ENCODE measurements at places on chromosomes 7 and 10.

- no peak for DNase-seq
Measured at GRCh38 chr10:29956335-29956924, 103.0 kb downstream of the JCAD start.

- no peak for DNase-seq
Measured at GRCh38 chr7:137135654-137136350, 207.7 kb downstream of the PTN start.

DNA sequence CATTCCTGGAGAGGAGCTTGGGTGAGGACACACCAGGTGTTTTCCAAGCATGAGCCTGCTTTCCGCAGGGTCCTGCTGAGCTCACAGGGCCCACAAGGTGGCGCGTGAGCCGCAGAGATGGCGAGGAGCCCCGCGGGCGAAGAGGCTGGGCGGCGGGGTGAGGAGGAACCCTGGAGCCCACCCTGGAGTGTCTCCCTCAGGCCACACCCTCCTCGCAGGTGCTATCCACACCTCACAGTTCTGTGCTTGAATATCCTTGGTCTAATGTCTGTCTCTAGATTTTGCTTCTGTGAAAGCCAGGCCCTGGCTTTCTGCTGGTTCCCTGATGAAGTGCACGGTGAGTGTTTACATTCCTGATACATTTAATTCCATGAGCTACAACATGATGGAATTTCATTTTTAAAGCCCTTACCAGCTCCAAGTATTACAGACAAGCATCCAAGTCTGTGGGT lies 433.6 kb downstream of the ACTR3B start:
- peak; percentile 74 for DNase-seq

DNA sequence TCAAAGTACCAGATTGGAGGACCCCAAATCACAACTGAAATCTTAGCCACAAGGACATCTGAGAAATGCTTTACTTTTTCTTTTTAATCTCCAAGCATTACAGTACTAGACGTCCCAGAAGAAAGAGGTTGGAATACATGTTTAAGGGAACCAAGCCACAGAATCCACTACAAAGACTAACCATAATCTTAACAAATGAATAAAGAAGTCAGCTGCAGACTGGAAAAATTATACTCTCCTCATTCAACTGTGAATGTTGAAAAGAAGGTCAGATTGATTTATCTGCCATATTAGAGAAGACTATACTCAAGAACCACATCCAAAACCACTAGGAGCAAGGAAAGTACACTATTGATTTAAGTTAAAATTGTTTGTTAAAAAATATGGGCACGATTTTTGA lies 102.1 kb upstream of the ABCB5 start:
- no peak for DNase-seq

DNA sequence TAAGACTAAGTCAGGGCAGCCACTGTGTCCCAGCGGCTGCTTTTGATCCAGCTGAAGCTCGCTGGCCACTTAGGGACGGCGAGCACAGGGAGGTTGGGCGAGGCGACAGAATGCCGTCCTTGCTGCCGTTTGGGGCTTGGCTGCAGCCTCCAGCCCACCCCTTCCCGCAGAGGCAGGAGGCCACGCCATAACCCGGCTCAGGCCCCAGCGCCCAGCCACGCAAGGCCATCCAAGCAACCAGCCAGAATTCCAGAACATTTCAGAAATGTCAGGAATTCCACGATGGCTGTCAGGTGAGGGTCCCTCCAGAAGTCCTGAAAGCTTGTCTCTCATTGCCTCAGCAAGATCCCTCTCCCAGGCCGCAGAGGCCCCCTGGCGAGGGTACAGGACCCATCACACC lies 479.1 kb upstream of the FOXK1 start:
- no peak for DNase-seq

- DNase-seq: no peak
Measured at GRCh38 chr10:33067481-33067880, 109.5 kb upstream of the ITGB1 start.

- no peak for DNase-seq
Measured at GRCh38 chr7:150949971-150950491, 28.1 kb downstream of the KCNH2 start.

GRCh38 chr10:29973921-29974320 lies 85.5 kb downstream of the JCAD start:
- no peak for DNase-seq

- no peak for DNase-seq
Measured at GRCh38 chr7:93758631-93759030, 131.9 kb downstream of the TFPI2 start.

DNA sequence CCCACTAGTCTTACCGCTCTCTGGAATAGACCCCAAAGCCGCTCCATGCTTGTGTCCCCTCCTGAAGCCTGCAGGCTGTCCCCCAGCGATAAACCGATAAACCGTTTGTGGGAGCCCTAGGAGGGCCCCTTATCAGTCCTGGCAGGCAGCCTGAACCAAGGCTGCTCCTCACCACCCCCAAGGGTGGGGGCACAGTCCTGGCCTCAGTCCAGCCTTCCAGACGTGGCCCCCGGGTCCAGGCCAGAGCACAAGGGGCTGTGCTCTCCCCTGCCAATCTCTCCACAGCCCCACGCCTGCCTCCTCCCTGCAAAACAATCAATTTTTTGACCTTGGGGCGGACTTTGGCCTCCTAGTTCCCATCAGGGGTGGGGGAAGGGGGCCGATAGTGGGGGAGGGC lies at the start of gene TFR2:
TFR2 (minus strand) TSS at position 90 of the 397 bp plus-strand sequence; CDS start at position 47, 43 bp downstream.
- DNase-seq: no peak

DNA sequence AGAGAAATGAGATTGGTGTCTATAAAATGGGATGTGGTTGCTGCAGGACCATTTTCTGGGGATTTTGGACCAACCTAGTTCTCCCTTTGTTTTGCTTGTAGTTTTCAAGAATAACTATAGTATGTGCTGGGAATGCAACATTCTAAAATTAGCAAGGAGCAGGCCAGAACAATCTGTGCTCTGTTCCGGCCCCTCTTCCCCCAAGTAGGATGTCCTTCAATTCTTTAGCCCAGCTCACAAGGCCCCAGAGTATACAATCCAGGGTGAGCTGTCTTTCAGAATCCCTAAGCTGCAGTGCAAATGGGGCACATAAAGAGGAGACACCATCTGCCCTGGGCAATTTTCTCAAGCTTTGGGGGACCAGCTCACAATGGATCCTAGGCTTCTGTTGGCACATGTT lies 809.1 kb downstream of the TNS3 start:
- no peak for DNase-seq

- DNase-seq: no peak
Measured at GRCh38 chr7:53336105-53336668, 300.8 kb downstream of the POM121L12 start.

- no peak for DNase-seq
Measured at GRCh38 chr10:113650172-113650571, 13.7 kb downstream of the NRAP start.

DNA sequence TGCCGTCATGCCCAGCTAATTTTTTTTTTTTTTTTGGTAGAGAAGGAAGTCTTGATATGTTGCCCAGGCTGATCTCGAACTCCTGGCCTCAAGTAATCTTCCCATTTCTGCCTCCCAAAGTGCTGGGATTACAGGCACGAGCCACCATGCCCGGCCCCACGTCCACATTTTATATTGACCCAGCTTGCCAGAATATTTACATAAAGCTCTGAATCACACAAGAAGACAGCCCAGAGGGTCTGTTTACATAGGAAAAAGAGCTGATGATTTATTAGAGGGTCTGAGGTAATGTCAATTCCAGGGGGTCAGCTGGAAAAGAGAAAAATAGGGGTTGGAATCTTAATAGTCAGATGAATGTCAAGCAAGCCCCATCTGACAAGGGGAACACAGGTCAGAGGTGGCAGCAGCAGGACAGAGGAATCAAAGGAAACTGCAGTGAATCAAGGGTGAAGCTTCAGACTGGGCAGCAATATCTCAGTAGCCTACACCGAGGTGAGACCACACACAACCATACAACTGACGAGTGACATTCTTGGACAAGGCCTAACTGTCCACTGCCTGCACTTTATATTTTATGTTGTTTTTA lies 15.8 kb upstream of the SLF2 start:
- no peak for DNase-seq

DNA sequence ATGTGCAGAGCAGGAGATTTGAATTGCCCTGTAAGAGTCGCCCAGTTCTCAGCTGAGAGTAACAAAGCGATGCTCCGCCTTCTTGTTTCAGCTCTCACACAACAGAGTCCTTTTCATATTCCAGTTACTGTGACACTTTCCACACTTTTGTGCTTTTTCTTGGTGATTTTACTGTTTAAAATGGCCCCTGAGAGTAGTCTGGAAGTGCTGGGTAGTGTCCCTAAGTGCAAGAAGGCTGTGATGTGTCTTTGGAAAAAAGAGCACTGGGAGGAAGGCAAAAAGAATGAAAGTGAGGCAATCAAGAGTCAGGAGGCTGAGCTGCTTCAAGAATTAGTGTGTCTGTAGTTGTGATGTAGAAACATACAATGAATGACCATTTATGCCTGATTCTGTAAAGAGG lies 201.2 kb upstream of the SEMA3E start:
- no peak for DNase-seq

GRCh38 chr10:13955409-13956068 lies 368.8 kb downstream of the PRPF18 start:
- DNase-seq: no peak

DNA sequence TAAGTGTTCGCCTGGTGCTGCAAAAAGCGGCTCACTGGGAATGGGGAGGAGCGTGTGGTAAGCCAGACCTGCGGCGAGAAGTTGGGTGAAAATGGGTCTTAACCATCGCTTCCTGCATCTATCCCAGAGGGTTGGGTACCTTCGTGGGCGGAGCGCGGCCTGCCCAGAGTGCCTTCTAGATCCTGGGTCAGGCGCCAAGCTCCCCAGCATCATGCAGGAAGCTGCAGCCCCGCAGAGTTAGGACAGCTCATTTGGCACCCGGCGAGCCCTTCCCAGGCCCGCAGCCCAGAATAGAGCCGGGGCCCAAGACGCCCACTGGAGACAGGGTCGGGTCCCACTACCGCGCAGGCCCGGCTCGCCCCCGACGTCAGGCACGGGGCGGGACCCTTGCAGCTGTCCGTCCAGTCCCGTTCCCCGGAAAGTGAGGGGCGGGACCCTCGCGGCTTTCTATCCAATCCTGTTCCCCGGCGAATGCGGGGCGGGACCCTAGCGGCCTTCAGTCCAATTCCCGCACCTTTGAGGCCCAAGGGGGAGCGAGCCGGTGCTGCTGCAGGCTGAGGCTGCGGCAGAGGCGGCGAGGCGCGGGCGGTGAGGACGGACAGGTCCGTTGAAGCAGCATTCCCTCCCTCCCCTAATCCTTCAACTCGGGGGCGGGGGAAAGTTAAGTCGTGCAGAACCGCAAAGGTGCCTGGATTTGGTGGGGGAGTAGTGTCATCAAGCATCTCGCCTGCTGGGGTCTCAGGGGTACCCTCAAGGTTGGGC lies at the start of gene CROT:
CROT (plus strand) TSS at position 499 of the 762 bp plus-strand sequence. CDS start 3,405 bp downstream, outside the sequence.
- DNase-seq: peak; percentile 92

GRCh38 chr7:157990881-157991250 lies 596.8 kb downstream of the PTPRN2 start:
- DNase-seq: no peak

GRCh38 chr10:98326621-98327027 lies 58.6 kb upstream of the LOXL4 start:
- no peak for DNase-seq

Data from NCI-H1930 (cell line).